ENCODE measurements at places on chromosomes 6 and 20.

GRCh38 chr6:136721467-136721866, 70.8 kb downstream of the MAP3K5 start:
- no peak for DNase-seq

- no peak for DNase-seq
These were observed 125.9 kb upstream of the MLN start for GRCh38 chr6:33929575-33930288.

DNA sequence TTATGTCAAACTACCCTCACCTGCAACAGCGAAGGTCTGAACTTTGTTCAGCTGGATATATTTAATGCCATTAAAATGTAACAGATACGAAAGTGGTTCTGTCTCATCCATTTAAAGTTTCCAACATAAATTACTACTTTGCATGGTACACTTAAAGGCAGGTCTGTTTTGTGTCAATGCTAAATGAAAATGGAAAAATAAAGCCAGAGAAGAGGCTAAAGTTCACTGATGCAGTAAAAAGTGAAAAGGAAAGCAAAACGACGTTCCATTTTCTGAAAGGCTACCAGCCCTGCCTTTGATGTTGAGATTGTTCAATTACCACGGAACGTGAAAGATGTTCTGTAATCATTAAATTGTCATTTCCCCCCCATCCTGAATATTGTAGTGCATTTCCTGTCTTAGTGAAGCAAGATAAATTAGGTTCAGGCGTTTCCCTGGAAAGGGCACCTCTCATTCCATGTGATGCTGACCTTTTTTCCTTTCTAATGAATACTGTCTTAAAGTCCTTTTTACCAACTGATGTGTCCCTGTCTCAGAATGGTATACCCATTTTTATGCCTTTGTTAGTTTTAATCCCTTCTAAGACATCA, 334.7 kb upstream of the JAG1 start:
- no peak for DNase-seq

DNA sequence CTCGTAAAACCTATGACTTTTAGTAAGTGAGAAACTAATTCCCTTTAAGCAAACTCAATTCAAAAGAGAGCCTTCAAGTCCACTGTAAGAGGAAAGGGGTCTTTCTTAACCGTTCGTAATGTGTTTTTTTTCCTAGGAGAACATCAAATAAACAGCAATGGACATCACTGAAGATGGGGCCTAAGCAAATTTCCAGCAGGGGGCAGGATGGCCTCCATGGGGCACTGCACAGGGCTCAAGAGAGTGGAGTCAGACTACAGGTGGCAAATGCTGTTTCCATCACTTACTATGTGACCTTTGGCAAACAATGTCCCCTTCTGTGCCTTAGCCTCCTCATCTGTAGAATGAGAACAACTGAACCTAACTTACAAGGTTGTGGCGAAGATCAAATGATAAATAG, 88.7 kb downstream of the ARHGAP18 start:
- DNase-seq: no peak

GRCh38 chr6:46011188-46012085, 4.2 kb downstream of the CLIC5 start:
- no peak for DNase-seq

DNA sequence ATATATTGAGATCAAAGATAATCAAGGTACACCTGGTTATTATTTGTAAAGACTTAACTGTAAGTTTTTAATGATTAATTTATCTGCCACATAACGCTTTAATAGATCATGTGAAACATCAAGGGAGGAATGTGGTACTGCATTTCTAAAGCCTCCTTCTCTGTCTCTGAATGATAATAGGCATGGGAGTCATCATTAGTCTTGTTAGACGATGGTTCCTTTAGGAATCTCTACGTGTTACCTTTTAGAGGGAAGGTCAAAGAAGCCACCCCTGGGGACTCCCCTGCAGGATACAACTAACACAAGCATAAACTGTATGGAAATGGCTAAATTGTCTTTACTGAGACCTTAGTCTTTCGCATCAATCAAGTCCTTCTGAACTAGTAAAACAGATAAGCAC, 173.6 kb upstream of the MCHR2 start:
- no peak for DNase-seq
